IgD-negative memory B cell (primary cell): ENCODE measurements at places on chromosomes 1 and 21. TPM values are rescaled to one million over a fixed set of nuclear protein-coding genes. Genes with fewer than 3 reads are reported as not detected.

KRTAP27-1 gene
- not detected for polyA plus RNA-seq

EPHB2 gene
- polyA plus RNA-seq = not detected

REN gene
- not detected for polyA plus RNA-seq

MTARC2 gene
- 11.4 TPM for polyA plus RNA-seq

ZYG11B gene
- polyA plus RNA-seq = 11.8 TPM

PKP1 gene
- not detected for polyA plus RNA-seq

ST6GALNAC3 gene
- 0.99 TPM for polyA plus RNA-seq

OR2AK2 gene
- not detected for polyA plus RNA-seq

AVPR1B gene
- not detected for polyA plus RNA-seq

GJA4 gene
- not detected for polyA plus RNA-seq
